ENCODE measurements at places on chromosomes 12 and 14.

- DNase-seq = no peak
These were observed 101.7 kb upstream of the C14orf180 start for GRCh38 chr14:104477666-104478380.

DNA sequence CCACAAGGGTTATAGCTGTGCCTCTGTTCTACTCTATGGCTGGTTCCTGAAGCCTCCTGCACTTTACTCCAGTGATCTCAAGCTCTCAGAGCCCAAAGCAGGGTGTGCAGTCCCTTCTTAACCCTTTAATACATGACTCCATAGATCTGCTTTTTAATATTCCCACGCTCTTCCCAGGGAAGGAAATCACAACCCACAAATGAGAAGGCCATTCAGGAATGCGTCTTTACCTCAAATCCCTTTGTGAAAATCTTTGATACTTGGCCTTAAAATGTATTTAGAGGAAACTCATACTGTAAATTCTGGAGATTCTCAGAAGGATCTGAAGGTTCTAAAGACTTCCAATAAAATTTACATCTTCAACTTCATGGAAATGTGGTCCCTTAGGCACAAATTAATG lies 17.0 kb downstream of the NID2 start:
- DNase-seq = no peak

GRCh38 chr14:102496958-102497744 lies 12.4 kb downstream of the ANKRD9 start:
- DNase-seq = no peak

DNA sequence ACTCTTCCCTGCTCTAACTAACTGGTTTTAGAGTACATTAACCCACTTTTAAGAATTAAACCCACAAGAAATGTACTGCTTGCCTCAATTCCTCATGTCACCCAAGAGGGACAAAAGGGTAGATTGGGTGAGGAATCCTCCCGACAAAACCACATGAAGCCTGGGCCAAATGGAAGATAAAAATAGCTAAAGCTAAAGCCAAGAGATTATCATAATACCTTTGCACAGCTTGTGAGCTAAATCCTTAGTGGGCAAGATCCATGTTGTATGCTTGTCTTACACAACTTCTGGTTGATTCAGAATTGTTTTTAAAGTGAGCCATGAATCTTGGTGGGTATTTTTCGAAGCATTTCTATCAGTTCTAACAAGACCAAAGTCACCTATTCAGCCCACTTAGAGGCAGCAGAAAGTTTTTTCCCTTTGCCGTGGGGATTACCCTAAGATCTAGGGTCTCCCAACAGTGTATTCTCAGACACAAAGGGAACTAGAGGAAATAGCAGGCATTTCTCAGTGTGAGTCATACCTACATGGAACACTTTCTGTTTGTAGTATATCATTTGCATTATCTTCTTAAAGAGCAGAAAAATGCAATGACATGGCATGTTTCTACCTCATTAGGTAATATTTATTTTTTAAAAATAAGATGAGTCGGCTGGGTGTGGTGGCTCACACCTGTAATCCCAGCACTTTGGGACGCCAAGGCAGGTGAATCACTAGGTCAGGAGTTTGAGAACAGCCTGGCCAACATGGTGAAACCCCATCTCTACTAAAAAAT lies 616.6 kb downstream of the KCNH5 start:
- no peak for DNase-seq

Data from stimulated activated CD8-positive, alpha-beta memory T cell treated with anti-CD3 and anti-CD28 coated beads, Interleukin-4, amount 100 ng/mL, for 1 hour (primary cell).